CD8-positive, alpha-beta T cell (primary cell): ENCODE measurements at places on chromosomes 11 and 22. TPM values are rescaled to one million over a fixed set of nuclear protein-coding genes. Genes with fewer than 3 reads are reported as not detected.

SLN gene
- total RNA-seq: not detected

ACTN3 gene
- 0.17 TPM for total RNA-seq

ELFN2 gene
- not detected for total RNA-seq

TIMM8B gene
- total RNA-seq: 10.7 TPM

GRCh38 chr11:86442827-86443226 is 68.1 kb downstream of the CCDC81 start:
- DNase-seq: no peak

DNA sequence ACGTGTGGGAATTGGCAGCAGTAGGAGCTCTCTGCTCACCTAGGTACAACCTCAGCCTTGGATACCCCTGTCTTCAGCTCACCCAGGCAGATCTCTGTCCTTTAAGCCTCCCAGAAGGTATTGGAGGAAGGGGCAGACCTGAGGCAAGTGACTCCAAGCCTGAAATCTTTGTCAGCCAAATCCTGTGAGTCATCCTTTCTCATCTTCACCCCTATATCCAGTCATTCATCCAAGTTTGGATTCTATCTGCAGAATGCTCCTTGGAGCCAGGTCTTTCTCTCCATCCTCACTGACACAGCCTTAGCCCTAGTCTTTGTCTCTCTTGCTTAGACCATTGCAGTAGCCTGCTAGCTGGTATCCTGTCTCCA is 10.4 kb upstream of the THY1 start:
- no peak for DNase-seq

GRCh38 chr11:60849641-60850520 is 5.9 kb downstream of the PTGDR2 start:
- DNase-seq: no peak

DNA sequence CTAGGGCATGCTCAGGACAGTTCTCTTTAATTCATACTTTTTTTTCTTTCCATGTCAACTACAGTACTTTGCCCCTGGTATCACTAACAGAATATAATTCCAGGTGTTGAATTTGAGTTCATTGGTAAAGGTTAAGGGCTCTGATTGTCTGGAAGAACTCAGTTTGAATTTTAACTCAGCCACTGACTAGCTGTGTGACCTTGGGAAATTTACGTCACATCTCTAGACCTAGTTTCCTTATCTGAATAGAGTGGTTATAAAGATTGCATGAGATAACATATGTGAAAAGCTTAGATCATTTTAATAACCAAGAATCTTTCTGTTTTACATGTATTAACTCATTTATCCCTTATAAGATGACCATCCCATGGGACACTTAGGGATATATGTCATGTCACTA is 15.8 kb upstream of the ZC3H12C start:
- no peak for DNase-seq

DNA sequence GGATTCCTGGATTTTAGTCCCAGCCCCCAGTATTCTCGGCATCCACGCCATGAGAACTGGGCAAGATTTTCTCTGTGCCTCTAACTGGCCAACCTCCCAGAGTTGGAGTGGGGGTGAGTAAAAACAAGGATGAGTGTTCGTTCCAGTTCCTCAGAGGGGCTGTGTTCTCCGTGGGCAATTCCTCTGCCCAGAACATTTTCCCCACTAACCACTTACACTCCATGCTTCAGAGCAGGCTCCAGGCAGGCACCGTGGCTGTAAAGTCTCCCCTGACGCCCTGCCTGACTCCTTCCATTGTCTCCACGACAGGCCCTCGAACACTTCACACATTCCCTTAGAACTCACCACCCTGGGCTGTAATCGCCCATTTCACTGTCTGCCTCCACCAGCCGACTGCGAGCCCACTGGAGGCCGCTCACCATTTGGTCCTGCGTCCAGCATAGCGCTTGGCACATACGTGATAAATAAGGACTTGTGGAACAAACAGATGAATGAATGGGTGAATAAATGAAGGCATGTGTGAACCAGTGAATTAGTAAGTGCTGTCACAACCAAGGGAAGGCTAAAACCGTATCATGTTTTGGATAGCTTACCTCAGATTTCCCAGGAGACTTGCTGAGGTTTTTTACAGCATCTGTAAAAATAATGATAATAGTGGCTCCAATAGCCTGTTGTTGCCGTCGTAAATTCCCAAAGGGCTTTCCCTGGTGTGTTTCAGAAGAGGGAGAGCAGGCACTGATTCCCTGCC is 6.1 kb downstream of the APLNR start:
- DNase-seq: no peak

GRCh38 chr11:57432714-57433163 is 5.8 kb upstream of the SLC43A3 start:
- no peak for DNase-seq

- DNase-seq: no peak
These were observed 256.9 kb downstream of the KIRREL3 start for GRCh38 chr11:126743628-126744027.

- no peak for DNase-seq
These were observed 4.4 kb downstream of the SUSD2 start for GRCh38 chr22:24185501-24186351.

- no peak for DNase-seq
These were observed 43.8 kb downstream of the FLI1 start for GRCh38 chr11:128737704-128738103.

GRCh38 chr11:69644962-69645675 is 4.2 kb downstream of the CCND1 start:
- DNase-seq: no peak
